ENCODE measurements at places on chromosomes 1 and 21.

GRCh38 chr1:205421798-205422197, at the start of gene LEMD1:
Gene LEMD1 (minus strand): TSS chr1:205422056. CDS start chr1:205420536, 1,520 bp downstream.
- DNase-seq = no peak

GRCh38 chr1:243397613-243398321, 141.9 kb downstream of the SDCCAG8 start:
- no peak for DNase-seq

DNA sequence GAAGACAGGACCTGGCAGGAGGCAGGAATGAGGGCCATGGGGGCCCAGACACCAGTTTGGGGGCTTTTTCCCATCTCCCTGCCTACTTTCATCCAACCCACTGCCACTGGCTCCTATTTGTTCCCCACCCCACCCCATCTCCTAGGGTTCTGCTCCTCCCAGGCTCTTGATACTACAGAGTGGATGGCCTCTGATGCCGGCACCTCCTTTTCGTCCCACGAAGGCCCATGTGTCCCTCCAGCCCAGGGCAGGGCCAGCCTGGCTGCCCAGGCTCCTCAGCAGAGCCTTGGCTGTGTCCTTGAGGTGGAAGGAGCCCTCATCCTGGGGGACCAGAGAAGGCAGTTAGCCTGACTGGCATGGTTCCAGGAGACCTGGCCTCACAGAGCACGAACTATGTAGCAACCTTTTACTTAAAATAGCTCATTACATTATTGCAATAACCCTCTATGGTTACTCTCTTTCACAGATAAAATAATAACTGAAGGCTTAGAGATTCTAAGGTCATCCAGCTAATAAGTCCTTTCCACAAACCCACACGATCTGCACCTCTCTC, 3.5 kb downstream of the POMGNT1 start:
- DNase-seq = no peak

GRCh38 chr1:246640747-246641146, 74.5 kb downstream of the CNST start:
- no peak for DNase-seq

DNA sequence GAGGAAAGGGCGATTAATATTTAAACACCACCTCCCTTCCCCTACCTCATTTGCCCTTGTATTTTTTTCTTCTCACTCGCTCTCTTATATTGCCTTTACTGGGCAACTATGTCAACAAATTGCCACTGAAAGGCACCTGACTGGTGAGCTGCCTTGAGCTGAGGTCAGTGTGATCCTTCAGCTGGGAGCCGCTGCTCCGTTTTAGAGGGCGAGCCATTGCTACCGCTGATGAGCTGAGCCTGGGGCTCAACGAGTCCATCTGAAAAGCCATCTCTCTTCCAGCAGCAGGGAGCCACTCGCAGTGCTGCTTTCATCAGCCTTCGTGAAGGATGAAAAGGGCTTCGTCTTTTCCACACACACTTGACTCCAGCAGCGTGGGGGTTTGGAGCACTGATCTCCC, 108.0 kb upstream of the KIF26B start:
- no peak for DNase-seq

DNA sequence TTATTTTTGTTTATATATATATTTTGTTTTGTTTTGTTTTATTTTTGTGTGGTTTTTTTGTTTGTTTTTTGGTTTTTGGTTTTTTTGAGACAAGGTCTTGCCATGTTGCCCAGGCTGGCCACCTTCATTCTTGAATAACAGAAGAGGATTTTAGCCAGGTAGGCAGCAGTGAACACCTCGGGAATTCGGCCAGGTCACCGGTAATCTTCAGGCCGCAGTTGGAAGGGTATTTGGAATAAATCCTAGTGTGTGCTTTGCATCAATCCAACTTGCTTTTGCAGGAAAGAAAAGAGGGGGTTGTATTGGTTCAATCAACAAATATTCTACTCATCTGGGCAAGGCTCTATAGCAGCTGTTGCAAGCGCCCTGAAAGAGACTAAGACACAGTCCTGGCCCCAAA, 53.9 kb downstream of the MT1HL1 start:
- DNase-seq = no peak

- no peak for DNase-seq
These were observed 26.7 kb upstream of the GLIS1 start for GRCh38 chr1:53765657-53766056.

All from stimulated activated CD8-positive, alpha-beta memory T cell treated with anti-CD3 and anti-CD28 coated beads, Interleukin-7, amount 100 ng/mL, for 4 hours (primary cell).